Activated CD8-positive, alpha-beta memory T cell treated with anti-CD3 and anti-CD28 coated beads for 48 hours (primary cell): ENCODE measurements at places on chromosomes 4 and X.

DNA sequence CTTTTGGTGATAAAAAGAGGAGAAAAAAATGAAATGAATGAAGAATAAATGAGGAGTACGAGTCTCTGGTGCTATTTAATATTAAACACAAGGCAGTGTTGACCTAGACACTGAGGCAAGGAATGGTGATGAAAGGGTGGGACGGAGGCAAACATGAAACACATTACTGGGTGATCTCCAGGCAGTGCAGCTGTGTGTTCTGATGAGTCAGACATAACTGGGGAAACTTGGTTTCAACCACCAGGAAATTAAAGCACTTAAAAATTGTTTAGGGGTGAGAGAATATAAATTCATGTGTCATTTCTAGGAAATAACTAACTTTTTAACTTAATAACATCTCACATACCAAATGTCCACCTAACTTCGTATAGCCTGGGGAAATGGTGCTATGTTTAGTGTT, 19.7 kb upstream of the CXCL6 start:
- no peak for DNase-seq

GRCh38 chr4:16417198-16417597, 190.9 kb upstream of the TAPT1 start:
- DNase-seq, result no peak

GRCh38 chr4:156298230-156298629, 344.6 kb upstream of the CTSO start:
- DNase-seq, result no peak

- no peak for DNase-seq
Observed at GRCh38 chr4:47462799-47463234, 685 bp downstream of the COMMD8 start.

DNA sequence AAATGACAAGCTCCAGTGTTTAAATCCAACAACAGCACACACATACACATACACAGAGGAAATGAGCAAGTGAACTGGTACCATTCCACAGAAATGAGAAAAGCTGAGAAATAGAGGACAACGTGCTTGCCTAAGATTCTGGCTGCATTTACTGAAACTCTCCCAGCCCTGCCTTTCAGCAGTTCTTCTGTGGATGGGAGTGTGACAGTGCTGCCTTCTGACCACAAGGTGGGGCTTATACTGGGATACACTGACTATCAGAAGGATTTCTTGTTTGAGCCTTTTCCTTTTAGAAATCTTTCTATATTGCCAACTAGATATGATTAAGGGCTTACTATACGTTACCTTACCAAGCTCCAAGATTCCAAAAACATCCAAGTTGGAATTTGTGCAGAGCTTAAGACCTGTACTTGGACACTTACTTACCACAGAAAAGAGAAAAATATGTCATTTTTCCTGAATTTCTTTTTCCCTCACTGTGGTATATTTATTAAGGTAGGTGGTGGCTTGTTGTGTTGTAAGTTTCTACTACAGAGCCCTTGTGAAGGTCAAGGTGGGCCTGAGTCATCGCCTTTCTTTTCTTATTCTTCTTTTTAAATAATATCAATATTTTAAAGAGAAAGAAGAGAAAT, 10.7 kb upstream of the CXCL8 start:
- no peak for DNase-seq

GRCh38 chr4:184052616-184053015, 147.5 kb downstream of the STOX2 start:
- no peak for DNase-seq

DNA sequence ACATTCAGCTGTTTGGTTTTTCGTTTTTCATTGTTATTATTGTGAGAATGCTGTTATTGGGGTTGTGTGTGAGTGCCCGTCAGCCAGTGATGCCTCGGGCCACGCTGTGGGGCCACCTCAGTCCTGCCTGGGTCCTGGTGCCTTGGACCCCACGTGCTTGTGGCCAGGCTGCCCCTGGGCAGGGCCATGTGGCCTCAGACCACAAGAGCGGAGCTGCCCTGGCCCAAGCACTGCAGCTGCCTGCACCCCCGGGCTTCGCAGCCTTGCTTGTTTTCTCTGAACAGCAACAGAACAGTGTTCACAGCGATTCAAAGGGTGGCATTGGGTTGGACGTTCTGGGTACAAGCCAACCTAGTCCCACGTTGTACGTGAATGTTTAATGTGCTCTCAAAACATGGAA, 56.9 kb downstream of the CPLX1 start:
- DNase-seq, result no peak

- DNase-seq, result no peak
Observed at GRCh38 chr4:52869656-52870055, 7.5 kb downstream of the RASL11B start.

GRCh38 chr4:158129694-158130093, 43.1 kb downstream of the GASK1B start:
- DNase-seq, result no peak

GRCh38 chr4:176309772-176310171, 10.0 kb upstream of the SPCS3 start:
- no peak for DNase-seq
